ENCODE measurements at places on chromosomes 4 and X.

GRCh38 chr4:184972991-184973390 is 45.3 kb upstream of the HELT start:
- no peak for DNase-seq

DNA sequence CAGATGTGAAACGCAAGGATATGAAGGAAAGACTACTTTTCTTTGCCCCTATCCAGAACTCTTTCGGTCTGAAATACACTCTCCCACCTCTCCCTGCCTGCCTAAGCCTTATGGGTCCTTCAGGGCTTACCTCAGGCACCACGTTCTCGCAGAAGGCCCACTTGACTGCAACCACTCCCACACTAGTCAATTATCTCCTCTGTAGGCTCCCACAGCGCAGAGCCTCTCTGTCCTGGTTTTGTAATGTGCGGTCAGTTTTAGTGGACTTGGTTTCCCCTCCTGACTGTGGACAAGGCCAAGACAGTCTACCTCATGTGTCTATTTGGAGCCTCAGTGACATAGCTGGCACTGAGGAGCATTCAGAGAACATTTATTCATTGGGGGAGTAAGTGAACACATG is 11.1 kb downstream of the CNGA2 start:
- DNase-seq = no peak

GRCh38 chr4:184282251-184282713 is 64.6 kb upstream of the ENPP6 start:
- DNase-seq = peak; percentile 41

GRCh38 chr4:22237846-22238494 is 277.9 kb downstream of the ADGRA3 start:
- peak; percentile 22 for DNase-seq

- DNase-seq = peak; percentile 31
Observed at GRCh38 chrX:19372170-19372546, 28.4 kb downstream of the PDHA1 start.

GRCh38 chrX:78712336-78712735 is 35.2 kb upstream of the LPAR4 start:
- no peak for DNase-seq

GRCh38 chr4:74665876-74666275 is 128.4 kb downstream of the BTC start:
- no peak for DNase-seq

DNA sequence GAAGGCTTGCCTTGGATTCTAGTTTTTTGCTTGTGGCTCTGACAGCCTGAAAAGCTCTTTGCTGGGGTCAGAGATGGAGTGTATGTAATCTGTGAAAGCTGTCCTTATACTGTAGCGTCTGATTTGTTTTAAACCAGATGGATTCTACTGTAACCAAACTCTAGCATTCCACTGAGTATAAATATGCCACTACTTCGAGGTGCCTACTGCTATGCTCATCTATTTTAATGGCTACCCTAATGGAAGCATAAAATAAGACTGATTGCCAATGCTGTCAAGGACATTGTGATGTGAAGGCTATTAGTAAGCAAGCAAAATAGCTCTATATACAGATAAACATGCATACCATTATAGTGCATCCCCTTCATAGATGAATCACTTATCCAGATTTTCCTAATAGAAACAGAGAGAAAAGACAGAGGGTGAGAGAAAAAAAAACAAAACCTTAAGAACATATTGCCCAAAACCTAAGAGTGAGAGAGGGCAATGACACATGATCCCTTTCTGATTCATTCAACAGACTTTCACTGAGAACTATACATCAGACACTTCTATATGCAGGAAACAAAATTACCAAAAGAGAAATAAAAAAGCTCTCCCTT is 1025.8 kb upstream of the LCORL start:
- no peak for DNase-seq

DNA sequence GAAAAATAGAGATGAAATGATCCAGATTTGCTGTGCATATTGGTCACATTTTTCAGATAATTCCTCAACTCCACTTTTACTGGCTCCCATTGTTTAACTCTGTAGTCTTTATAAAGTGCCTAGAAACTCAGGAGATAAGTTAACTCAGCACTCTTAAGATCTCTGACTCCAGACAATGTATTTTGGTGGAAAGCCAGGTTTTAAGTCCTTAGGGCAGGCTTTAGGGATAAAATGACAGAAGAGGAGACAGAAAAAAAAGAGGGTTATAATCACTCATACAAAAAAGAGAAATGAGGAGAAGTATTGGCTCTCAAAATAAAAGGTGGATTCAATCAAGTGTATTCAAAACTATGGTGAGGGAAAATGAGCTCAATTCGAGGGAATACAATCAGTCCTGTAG is 674.8 kb upstream of the INTU start:
- no peak for DNase-seq

DNA sequence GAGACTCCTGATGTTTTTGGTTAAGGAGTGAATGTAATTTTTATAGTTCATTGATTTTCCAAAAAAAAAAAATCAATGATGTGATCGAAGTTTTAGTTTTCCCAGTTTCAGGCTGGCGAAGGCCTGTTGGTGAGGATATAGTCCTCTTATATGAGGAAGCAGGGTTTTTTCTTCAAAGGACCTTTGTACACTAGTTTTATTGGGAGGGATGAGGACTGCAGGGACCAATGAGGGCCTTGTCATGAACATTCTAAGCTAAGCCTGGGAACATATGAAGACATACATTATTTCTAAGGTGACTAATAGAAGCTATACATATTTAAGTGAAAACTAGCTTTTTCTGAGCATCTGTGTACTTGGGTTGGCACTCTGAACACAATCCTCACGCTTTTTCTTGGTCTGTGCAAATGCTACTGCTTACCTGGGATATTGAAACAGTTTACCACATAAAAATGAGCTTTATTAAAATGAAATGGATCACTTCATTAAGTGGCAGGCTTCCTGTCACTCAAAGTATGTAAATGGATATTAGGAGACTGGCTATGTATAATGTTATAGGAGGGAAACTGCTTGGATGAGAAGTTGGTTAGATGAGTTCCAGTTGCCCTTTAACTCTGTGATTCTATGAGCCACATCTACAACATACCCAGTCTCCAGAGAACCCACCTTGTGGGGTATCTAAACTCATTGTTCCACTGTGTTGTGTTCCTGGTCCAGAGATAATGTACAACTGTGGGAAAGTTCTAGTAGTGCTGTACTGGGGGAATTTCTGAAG is 43.5 kb downstream of the SLC4A4 start:
- DNase-seq = no peak

DNA sequence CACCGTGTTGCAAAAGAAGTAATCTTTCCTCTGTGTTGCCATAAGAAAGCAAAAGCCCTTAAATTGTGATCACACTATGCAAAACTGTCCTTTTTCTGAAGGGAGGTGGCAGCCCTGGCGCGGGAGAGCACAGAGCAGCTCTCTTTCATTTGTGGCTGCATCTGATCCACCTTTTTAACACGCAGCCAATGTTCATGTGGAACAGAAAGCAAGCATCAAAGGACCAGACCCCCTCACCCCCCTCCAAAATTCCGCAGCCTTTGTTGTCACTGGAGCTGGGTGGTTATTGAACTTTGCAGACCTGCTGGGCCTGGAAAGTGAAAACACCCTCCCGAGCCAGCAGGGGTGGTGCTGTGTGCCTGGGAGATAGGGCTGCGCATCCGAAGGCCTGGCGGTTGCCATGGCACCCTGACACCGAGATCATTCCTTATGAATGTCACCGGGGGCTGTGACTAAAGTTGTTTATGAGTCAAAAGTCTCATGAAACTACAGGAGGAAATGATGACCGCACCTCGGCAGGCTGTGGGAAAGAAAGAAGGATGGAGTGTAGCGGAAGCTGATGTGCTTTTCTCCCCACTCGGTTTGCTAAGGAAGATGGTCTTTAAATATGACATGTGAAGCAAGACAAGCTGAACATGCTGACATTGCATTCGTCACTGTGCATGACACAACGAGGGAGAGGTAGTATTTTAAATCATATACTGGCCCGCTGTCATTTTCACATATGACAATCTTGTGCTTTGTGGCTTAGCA is 367.4 kb downstream of the UNC5C start:
- DNase-seq = no peak

DNA sequence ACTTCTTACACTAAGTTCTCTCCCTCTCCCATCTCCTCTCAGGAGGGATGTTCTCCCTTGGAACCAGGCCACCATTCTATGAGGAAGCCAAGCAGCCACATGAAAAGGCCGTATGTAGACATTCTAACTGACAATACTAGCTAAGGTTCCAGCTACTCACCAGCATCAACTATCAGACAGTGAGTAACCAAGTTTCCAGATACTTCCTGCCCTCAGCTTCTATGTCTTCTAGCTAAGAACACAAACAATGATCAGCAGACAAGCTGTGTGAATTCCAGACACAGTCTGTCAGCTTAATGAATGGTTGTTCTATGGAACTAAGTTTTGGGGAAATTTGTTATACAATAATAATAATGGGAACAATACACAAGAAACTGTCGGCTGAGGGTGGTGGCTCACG is 50.8 kb downstream of the SMIM14 start:
- DNase-seq = no peak

GRCh38 chr4:100093091-100093866 is 97.0 kb downstream of the DDIT4L start:
- peak; percentile 67 for DNase-seq

GRCh38 chr4:141432000-141432712 is 204.2 kb upstream of the IL15 start:
- DNase-seq = no peak

DNA sequence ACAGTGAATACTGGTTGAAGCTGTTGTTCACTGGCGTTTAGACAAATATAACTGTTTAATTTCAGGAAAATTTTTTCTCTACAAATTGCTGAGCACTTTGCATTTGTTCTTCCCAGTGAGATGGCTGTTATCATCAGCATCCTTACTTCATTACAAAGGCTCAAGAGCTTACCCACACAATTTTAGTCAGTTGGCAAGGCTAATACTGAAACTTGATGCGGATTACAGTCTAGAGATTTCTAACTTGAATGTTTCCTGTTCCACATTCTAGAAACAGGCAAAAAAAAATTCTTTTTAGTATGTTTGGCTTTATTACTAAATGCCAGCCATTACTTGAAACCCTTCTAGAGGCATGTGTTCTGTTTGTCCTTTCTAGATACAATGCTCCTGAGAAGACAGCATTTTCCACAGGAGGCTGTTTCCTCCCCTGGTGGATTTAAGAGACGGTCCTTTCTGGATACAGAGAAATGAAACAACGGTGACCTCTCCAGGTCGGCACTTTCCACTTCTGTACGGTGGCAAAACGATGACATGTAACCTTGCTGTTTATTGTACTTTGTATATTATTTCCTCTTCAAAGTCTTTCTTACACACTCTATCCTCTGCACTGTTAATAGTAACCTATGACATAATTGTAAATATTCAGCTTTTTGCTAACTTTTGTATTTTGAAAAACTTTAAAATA is 80.9 kb downstream of the RFC1 start:
- DNase-seq = no peak

DNA sequence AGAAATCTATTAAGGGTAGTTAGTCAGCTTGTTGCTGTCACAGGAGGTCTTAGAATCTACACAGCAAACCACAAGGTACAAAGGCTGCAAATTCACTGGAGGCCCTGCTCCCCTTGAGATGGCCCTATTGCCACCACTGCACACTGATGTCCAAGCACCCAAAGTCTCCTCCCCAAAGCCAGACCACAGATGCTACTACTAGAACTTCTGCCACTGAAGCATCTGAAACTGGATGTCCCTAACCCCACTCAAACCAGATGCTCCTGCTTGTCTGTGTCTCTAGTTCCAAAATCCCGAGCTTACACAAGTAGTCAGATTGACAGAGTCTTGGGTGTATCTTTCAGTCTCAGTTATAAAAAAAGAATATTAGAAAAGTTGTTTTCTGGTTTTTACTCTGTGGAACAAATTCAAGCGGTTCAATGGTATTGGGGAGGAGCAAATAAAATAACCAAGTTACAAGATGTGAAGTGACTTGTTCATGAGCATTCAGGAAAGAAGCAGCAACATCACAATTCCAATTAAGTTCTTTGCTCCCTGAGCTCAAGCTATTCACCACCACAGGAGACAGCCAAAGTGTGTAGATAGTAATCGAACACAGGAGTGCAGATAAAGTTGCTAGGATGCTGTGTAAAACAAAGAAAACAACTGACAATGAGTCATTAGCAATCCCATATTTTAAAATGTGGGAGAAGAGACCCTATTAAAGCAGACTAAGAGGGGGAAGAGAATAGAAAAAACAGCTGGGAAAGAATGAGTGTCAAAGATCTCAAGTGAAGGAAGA is 352.3 kb downstream of the PDGFC start:
- no peak for DNase-seq

DNA sequence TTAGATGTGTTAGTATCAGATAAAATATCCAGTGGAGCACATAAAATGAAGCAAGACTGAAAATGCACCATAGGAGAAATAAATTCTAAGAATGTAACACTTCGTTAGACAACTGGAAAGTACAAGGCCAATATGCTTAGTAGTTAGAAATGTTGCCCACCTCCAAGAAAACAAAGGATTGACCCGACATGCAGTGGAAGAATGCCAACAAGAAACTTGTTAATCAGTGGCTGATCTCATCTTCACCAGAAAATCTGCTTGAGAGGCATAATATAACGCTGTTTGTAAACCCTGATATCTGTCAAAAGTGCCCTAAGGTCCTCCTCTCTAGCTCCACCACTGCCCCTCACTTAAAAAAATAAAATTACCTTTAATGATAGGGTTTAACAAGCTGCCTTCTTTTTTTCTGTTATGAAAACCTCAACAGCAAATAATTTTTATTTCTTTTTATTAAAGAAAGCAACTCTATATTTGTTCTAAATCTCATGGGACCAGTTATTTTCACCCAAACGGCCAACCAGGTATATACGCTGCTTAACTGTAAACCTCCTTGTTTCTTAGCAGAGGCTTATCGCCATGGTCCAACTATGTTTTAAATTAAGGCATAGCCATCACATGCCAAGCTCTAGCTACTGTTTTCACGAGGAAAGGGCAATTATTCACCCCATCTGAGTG is 1.8 kb downstream of the RASGEF1B start:
- DNase-seq = peak; percentile 32

GRCh38 chrX:66014084-66014483 is 25.8 kb downstream of the VSIG4 start:
- no peak for DNase-seq

DNA sequence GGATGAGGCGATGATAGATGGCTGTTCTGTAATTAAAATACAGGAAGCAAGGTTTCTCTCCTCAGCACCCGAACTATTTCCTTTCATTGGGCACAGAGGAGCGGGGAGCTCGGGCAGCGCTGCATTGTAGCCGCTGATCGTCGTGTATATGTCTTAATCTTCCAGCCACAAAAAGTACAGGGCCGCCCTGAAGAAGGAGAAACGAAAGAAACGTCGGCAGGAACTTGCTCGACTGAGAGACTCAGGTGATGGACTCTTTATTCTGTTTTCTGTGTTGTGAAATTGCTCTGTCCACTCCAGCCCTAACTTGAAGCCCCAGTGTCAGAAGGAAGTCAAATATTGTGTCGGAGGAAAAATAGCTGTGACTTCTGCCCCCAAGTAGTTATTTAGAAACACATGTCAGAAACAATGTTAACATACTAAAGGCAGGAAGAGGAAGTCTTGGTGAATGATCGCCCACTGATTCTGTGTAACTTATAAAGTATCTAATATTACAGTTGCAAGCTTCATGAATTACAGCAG is 546 bp downstream of the ZRSR2 start:
- DNase-seq = peak; percentile 19
